ENCODE measurements at places on chromosomes 1 and 21. TPM values are rescaled to one million over a fixed set of nuclear protein-coding genes. Genes with fewer than 3 reads are reported as not detected.

The EDARADD gene
- 0.03 TPM for polyA plus RNA-seq

The CD84 gene
- not detected for polyA plus RNA-seq

The RGS16 gene
- polyA plus RNA-seq: not detected

The TDRD10 gene
- not detected for polyA plus RNA-seq
